Activated gamma-delta T cell treated with anti-CD3 and anti-CD28 coated beads, Interleukin-2, amount 50 U/mL, for 16 hours (primary cell): ENCODE measurements at places on chromosomes 5 and 9.

DNA sequence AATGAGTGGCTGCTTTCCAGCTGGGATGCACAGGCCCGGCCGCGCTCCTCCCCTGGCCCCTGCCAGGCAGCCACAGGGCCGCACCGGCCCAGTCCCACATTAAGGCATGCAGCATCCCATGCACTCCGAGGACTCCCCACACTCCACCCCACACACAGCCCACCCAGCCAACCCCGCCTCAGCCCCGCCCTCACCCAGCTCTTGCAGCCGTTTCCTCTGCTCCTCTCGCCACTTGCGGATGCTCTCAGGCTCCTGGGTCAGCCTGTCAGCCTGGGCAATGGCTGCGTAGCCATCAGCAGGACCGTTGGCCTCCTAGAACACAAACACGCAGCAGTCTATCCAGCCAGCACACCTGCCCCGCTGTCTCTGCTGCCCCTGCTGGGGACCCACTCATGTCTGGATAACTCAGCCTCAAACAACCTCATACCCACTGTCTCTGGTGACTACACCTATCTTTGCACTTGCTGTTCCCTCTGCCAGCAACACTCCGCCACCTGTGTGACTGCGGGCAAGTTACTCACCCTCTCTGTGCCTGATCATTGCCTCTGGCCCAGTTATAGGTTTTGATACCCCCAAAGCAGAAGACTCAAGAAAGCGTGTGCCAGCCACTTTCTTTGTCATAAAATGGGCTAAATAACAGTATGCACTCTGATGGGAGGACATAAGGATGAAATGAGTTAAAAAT is 9.3 kb downstream of the HIGD2A start:
- no peak for DNase-seq

GRCh38 chr9:126925876-126926275 is 11.3 kb downstream of the RALGPS1 start:
- DNase-seq: no peak

GRCh38 chr5:72498284-72498683 is 8.9 kb downstream of the ZNF366 start:
- DNase-seq: no peak

- DNase-seq: peak; percentile 72
Observed at GRCh38 chr5:132500931-132501628, 10.5 kb upstream of the IRF1 start.

DNA sequence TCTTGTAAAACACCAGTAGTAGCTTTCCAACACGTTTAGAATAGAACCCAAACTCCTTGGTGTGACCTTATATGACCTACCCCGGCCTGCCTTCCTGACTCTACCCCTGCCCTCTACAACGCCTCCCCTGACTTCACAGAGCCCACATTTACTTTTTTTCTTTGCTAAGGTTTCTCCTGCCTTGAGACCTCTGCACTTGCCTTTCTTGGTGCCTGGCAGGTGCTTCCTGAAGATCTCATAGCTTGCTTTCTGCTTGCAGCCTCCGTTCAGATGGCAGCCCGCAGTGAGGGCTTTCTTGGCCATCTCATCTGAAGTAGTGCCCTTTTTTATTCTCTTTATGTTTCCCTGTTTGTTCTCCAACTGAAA is 24.3 kb downstream of the NUP214 start:
- DNase-seq: no peak

- DNase-seq: no peak
Observed at GRCh38 chr5:57734296-57734695, 251.7 kb upstream of the ACTBL2 start.

- DNase-seq: no peak
Observed at GRCh38 chr9:95250462-95251221, 66.9 kb downstream of the FANCC start.

DNA sequence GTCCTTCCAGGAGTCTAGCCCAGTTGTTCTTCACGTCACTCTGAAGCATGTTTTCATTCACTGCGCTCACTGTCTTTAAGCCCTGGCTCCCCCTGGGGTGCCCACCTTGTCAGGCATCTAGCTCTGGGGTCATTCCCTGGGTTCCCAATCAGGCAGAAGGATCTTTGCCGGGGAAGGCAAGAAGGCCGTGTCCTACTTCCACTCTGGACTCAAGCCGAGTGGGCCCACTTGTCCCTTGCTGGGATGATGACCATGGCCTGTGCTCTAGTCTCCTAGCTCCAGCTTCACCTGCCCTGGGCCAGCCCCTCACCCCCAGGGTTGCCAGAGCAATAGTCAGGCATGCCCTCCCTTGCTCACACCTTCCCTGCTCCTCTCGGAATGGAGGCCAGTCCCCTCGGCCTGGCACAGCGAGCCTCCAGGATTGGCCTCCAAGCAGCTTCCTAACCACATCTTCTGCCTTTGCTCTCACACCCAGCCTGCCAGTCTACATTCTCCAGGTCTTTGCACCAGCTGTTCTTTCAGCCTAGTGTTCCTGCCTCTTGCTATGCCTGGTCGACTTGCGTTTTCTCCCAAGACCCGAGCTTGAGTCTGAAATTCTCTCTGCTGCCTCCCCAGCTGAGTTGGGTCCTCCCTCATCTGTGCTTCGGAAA is 32.2 kb upstream of the PSD2 start:
- no peak for DNase-seq

GRCh38 chr5:56264417-56265025 is 31.4 kb upstream of the ANKRD55 start:
- no peak for DNase-seq

DNA sequence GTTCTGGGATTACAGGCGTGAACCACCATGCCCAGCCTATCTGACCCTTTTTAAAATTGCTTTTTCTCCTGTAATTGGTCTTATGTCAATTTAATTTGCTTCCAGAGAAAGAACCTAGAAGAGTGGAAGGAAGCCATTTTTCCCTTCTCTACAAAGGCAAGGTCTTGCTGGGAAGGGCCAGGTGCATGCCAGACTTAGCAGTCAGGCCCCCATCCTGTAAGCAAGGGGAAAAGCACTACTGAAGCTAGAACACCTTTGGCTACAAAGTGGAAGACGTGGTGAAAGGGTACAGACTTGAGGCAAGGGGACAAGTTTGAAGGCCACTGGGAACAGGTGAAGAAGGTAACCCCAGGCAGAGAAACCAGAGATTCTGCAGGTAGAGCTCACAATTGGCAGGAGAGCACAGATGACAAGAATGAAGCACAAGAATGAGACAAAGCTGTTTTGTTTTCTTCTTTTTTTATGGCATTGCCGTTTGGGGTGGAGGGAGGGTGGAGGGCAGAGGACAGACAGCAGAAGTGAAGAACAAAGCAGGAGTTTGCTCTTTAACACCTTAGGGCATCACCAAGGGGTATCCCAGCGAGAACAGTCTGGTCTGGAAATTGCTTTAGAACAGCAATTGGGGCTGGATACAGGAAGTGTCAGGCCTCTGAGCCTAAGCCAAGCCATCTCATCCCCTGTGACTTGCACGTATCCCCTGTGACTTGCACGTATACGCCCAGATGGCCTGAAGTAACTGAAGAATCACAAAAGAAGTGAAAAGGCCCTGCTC is 72.9 kb downstream of the SERINC5 start:
- DNase-seq: no peak

GRCh38 chr9:70951749-70952727 is 169.4 kb downstream of the TRPM3 start:
- no peak for DNase-seq

GRCh38 chr9:69253057-69253456 is 72.0 kb upstream of the ENTREP1 start:
- DNase-seq: no peak

GRCh38 chr5:179301796-179302195 is 43.5 kb downstream of the ADAMTS2 start:
- DNase-seq: no peak

- no peak for DNase-seq
Observed at GRCh38 chr9:123368536-123369153, 12.6 kb downstream of the CRB2 start.

DNA sequence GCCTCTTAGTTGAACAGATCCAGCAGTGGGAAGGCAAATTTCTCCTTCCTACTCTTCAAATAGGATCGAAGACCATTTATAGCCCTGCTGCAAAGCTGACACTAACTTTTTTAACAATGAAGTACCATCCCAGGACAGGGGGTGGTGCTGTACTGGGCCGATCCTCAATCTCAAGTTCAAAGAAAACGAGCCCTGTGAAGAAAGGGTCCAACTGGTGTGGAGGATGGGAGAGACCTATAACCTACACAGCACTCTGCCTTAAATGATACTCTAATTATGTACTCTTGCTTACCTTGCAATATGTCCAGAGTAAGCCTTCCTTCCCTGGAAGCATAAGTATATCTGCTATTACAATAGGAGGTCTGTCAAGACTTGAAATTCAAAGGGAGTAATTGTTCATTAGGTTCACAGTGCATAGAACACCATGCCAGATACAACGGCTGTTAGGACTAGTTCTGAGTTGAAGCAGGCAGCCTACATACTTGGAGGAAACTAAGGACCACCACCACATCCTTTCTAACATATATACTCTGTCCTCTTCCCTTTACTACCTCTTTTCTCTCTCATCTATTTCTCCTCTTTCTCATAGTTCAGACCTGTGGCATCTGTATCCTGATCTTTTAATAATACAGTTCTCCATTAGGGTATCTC is 6.2 kb downstream of the ETF1 start:
- DNase-seq: no peak

GRCh38 chr5:149060325-149060724 is 2.5 kb downstream of the SH3TC2 start:
- no peak for DNase-seq

- DNase-seq: no peak
Observed at GRCh38 chr5:62922191-62922590, 343.6 kb downstream of the LRRC70 start.

GRCh38 chr9:38175423-38175822 is 106.4 kb upstream of the SHB start:
- DNase-seq: no peak

- DNase-seq: no peak
Observed at GRCh38 chr9:126851286-126851880, 9.1 kb upstream of the ZBTB34 start.

GRCh38 chr9:111691672-111692329 is 30.4 kb downstream of the GNG10 start:
- no peak for DNase-seq

GRCh38 chr5:126438267-126438666 is 15.1 kb downstream of the GRAMD2B start:
- DNase-seq: no peak

DNA sequence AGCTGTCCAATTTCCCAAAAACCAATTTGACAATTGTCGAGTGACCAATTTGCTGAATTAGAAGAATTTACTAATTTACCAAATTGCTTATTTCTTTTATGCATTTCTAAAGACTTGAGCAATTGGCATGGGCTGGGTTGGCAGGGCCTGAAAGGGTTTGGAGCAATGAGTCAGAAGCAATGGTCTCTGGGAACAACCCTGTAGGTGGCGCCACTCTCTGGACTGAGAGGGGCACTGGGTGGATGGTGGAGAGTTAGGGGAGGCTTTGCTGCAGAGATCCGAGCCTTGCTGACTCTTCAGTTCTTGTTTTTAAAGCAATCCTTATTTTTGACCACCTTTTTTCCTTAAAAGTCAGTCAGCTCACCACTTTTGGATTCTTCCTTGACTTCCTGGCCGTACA is 71.5 kb upstream of the RPS23 start:
- DNase-seq: no peak

DNA sequence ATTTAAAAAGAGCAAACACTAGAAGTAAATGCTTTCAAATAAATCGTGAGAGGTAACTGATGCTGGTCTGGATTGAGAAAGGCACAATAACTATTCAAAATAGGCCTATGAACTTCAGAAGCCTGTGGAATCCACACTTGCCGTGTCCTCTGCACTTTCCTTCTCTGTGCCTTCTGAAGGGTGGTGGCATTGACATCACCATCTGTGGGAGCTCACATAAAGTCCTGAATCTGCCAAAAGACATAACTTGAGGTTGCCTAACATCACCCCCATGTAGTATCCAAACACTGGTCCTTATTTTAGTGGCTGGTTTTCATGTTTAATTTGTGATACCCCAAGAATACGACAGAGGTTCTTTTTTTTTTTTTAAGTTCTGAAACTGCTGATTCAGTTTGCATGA is 59.8 kb downstream of the IRF1 start:
- DNase-seq: no peak

GRCh38 chr9:136857581-136858412 is 5.7 kb downstream of the MAMDC4 start:
- DNase-seq: no peak

DNA sequence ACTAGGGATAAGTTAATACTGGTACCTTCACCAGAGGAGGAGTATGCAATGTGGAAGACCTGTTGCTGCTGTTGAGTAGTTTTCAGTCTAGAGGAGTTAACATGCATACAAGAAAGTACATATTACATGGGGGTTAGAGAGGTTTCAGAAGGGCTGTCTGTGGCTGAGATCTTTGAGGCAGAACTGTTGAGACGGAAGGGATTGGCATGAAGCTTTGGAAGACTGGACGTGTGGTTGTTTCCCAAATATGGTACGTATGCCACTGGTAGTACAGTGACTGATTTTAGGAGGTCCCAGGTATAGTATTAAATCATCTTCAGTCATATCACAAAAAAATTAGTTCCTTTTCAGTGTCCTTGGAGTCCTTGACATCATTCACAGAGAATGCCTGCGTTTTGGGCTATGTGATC is 17.6 kb downstream of the TNFAIP8 start:
- no peak for DNase-seq

- DNase-seq: peak; percentile 83
Observed at GRCh38 chr5:107571621-107572536, 98.9 kb downstream of the EFNA5 start.

DNA sequence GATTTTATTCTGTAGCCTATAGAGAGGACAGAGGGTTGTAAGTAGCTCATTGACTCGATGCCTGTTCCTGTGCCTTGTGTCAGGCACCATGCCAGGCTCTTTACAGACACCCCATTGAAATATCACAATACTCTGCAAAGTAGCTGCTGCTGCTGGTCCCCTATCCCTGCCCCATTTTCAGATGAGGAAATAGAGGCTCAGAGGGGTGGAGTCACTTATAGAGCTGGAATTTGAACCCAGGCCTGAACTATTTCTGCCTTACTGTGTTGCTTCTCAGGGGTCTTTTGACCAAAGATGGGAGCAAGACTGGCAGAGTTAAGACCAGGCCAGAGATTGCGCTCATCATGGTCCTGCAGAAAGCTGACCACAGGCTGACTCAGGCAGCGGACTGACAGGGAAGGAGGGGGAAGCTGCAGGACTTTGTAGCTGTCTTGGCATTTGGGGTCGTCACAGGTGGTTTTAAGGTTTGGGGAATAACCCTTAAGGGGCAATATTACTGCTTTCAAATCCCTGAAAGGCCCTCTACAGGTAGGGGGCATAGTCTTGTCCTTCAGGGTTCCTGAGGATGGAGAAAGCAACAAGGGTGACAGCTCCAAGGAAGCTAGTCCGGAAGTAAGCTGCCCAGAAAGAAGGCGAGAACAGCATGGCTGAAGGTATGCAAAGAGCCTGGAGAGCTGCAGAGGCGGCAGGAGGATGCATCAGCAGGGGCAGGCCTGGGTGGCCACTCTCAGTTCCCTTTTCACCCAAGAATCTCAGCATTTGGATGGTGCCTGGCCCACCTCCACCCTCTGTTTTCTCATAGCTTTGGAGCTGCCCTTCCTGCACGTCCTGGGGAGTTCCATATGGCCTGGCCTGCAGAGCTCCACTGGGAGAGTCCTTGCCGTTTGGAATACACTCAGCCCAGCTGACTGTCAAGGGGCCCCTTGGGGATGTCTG is 18.3 kb upstream of the NDST1 start:
- no peak for DNase-seq

GRCh38 chr5:127298656-127299055 is 8.1 kb downstream of the MEGF10 start:
- no peak for DNase-seq
